Muscle of arm (tissue), 14 donors: ENCODE measurements at places on chromosomes 1 and 21. TPM values are rescaled to one million over a fixed set of nuclear protein-coding genes. Genes with fewer than 3 reads are reported as not detected.

DNA sequence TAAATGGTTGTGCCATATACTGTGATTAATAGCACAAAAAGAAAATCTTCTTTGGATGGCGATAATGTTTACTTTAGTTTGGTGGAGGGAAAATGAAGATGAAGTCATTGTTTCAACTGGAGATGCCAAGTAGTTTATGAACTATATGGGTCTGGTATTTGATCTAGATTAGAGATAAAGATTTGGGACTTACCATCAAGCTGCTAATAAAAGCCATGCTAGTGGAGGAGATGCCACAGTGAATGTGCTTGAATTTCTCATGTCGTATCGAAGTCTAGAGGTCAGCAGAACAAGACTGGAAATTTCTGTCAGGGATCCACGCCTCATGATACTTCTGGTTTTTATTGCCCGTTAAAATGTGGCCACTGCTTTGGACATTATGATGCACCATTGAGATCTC, 742.0 kb downstream of the NCAM2 start:
- DNase-seq: no peak

- no peak for DNase-seq
Measured at GRCh38 chr1:157485793-157486192, 66.5 kb downstream of the FCRL5 start.

GRCh38 chr1:20928146-20928545, 141.0 kb upstream of the HP1BP3 start:
- DNase-seq: no peak

CBS gene
- polyA plus RNA-seq: 5.8 TPM

ATG4C gene
- polyA plus RNA-seq: not detected

C8A gene
- not detected for polyA plus RNA-seq
